GM12864 (cell line): ENCODE measurements at places on chromosomes 7 and 10.

GRCh38 chr7:95531605-95532219, 46.0 kb downstream of the ASB4 start:
- DNase-seq = no peak

DNA sequence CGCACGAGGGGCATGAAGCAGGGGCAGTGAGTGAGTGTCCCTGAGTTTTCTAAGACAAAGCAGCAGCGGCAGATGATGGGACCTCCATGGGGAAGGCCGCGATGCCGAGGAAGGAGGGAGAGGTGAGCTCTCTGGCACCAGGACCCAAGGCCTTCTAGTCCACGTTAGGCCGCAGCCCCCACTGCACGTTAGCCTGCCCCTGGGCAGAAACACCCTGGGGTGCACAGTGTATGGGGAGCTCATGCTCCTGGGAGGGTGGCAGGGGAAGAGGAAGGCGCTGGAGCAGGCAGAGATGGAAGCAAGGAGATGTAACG, 97.3 kb upstream of the IKZF1 start:
- DNase-seq = no peak

DNA sequence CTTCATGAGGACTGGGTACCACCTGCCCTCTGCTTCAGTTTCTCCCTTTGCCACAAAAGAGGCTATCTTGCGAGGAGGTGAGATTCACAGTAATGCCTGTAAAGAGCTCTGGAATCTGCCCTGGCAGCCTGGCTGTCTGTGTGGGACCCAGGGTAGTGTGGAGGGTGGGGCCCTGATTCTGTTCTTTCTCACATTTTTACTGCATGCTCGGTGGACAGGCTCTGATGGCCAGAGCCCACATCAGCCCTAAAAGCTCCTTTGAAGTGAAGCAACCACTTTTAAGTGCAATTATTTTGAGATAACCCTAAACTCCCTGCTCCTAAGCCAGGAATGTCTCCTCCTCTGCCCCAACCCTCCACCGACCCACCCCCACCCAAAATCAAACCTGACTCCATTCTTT, 92.1 kb upstream of the PODXL start:
- DNase-seq = no peak

GRCh38 chr7:10239695-10240345, 733.9 kb upstream of the PHF14 start:
- no peak for DNase-seq

DNA sequence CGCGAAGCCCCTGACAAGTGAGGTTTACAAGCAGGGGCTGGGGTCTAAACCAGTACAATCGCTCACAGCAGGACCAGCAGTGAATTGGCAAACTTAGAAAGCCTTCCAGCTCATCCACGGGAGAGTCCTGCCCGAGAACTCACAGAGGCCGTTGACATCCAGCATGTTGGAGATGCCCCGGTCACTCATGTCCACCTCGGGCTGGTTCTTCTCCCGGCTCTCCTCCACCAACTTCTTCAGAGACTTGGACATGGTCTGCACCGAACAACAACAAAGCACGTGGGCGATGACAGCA, 447 bp downstream of the RSU1 start:
- DNase-seq = no peak

DNA sequence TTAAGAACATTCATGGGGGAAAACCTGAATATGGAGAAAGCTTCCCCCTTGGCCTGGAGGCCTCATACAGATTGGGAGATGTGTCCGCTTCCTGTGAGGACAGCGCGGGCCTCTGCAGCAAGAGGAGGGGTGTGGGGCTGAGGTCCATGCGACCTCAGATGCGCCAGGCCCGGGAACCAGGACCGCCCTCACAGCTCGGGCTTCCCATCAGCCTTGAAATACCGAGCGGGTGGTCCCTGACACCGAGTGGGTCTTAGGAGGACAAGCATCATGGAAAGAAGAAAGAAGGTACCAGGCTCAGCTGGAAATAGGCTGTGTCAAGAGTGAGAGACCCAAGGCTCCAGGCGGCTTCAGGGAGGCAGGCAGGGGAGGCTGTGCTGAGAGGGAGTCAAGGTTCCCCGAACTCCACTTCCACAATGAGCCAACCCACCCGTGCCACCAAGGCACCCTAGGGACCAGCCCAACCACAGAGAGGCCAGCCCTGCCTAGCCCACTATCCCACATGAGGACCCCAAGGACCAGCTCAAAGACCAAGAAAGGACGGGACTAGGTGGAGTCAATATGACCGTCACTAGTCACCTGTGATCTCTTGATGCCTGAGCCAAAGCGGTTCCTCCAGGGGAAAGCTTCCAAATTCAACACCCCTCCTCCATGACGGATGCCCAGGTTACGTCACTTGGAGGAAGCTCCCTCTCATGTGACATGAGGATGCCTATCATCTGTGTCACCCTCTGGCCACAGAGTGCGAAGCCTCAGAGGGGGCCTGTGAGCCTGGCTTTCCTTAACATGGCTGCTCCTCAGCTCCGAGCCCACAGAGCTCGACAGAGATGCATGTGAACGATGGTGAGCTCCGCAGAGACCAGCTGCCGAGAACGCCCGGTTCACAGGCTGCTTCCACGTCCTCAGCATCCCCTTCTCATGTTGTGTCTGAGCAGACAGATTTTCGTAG, 103.7 kb downstream of the TCERG1L start:
- no peak for DNase-seq

- DNase-seq = peak; percentile 21
Measured at GRCh38 chr10:59709395-59710125, at the start of gene SLC16A9. TSS of gene SLC16A9 (minus strand) at chr10:59709850. CDS start at chr10:59684291, 25,559 bp downstream.

- no peak for DNase-seq
Measured at GRCh38 chr10:67837541-67838314, at the start of gene DNAJC12. TSS of gene DNAJC12 (minus strand) at chr10:67838188. CDS start at chr10:67838011, 177 bp downstream.

GRCh38 chr7:2437136-2437535, 33.7 kb downstream of the CHST12 start:
- DNase-seq = no peak

- DNase-seq = no peak
Measured at GRCh38 chr10:73247509-73248258, 629 bp upstream of the DNAJC9 start.
